ENCODE measurements at places on chromosomes 1 and 21.

- peak; percentile 16 for DNase-seq
Observed at GRCh38 chr1:150813028-150813707, 5.1 kb upstream of the CTSK start.

DNA sequence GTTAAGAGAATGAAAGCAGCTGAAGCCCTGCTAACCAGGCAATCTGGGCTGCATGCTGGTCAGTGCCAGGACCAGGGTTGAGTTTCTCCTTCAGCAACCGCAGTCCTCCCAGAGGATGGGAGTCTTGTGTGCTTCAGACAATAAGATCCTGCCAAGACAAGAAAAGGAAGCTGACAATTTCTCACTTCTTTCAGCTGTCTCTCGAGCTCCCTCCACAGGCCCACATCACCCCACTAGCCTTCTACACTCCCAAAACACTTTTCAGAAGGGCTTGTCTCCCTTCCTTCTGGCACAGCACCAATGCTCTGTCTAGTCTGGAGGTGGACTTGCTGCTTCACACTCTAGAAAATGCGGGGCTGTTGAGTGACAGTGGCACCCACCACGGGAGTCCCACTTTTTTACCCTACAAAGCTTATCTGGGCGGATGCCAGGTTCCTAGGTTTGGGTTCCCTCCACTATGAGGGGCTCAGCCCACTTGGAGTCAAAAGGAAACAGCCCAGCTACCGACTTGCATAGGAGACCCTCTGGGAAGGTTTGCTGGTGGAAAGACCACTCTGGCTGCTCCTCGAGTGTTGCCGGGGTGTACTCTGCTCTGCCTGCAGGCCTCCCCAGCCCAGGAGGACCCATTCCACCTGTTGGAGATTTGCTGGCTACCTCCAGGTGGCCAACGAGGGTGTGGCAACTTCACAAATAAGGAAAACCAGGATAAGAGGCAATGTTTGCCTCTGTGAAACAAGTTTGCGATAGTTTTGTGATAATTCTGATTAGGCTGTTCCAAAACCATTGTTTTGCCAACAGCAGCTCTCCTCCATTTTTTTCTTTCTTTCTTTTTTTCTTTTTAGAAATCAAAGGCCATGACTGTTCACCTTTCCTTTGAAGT, 68.9 kb downstream of the TENT5C start:
- DNase-seq: no peak

DNA sequence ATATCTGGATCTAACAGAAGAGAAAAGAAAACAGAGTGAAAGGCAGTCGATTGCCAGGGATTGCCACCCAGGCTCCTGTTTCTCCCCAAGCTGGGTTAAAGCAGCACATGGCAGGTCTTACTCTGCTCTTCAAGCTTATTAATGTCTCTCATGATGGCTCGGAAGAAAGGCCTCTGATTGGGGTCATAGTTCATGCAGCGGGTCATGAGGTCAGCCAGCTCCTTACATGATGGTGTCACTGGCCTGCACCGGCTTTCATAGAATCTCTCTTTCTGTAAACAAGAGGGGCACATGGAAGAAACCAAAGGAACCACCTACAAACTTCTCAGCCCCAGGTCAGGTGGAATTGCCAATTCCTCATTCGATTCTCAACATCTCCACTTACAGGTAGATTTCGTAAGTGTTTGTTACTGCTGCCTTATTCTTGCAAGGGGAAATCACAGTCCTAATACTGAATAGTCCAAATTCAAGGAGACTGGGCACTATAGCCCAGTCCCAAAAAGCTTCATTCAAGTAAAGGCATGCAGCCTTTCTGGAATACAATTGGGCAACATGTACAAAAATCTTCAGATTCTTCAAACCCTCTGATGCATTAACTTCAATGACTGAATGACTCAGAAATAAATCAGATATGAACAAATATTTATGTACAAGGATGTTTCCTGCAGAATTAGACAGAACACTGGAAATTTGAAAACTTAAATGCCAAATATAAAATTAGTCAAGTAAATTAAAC, 96.6 kb downstream of the RAVER2 start:
- DNase-seq: no peak

DNA sequence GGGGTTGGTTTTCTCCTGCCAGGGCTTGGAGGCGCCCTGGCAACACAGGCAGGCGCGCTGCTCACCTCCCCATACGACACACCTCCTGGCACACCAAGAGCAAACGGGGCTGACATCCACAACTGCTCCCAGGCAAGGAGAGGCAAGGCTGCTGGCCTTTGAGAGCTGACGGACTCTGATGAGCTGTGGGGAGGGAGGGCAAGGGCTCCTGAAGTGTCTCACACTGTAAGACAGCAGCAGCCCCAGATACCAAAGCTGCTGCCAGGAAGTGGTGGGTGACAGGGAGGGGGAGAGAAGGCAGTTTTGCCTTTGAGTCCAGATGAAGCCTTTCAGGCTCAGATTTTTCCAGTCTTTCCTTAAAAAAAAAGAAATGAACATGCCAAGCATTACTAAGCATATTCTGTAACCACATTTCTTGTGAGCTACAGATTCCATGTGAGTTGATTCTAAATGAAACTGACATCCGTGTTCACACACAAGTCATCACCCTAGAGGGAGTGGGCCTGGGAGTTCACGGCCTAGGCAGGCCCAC, 24.3 kb downstream of the PGBD5 start:
- DNase-seq: no peak

- DNase-seq: no peak
Observed at GRCh38 chr1:233025157-233025556, 74.7 kb downstream of the NTPCR start.

DNA sequence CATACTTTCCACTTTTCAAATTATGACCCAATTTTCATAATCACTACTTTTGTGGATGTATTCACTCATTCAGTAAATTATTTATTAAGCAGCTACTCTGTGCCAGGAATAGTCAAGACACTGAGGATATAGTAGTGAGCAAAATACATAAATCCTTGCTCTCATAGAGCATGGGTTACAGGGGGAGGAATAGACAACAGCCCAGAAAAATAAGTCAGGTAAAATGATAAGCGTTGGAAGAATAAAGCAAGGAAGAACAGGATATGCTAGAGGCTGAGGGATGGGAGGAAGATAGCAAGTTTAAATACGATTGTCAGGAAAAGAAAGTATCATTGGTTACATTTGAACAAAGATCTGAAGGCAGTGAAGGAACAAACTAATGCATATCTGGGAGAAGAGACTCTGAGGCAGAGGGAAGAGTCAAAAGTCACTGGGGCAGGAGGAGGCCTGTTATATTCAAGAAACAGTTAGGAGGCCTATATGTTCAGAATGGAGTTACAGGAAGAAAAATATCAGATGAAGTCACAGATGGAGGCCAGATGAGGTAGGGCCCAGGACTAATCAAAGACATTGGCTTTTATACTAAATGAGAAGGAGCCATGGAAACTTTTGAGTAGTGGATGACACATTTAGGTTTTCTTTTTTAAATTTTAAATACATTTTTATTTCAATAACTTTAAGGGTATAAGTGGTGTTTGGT, 42.9 kb downstream of the SEC22B start:
- DNase-seq: no peak

- no peak for DNase-seq
Observed at GRCh38 chr1:157099633-157100009, at the start of gene ETV3L. Gene ETV3L, minus strand, starts transcription at chr1:157099808. Its CDS starts 285 bp downstream, at chr1:157099523.

- DNase-seq: no peak
Observed at GRCh38 chr1:246934765-246935164, 3.0 kb upstream of the AHCTF1 start.

- DNase-seq: no peak
Observed at GRCh38 chr1:197622371-197622770, 152.9 kb downstream of the DENND1B start.

DNA sequence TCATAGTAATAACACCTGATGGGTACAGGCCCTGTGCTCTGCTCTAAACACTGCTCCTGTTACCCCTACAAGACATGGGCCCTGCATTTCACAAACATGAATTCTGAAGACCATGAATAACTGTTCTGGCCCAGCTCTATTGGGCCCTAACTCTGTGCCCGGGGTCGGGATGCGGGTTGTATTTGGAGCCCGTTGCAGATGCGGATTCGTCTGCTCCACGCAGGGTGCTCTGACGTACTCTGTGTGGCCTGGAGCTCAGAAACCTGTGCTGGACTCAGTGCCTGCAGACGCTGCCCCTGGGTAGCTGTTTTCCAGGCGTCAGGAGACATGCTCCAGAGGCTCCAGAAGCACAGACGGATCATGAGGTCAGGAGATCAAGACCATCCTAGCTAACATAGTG, 10.1 kb upstream of the TCP10L start:
- DNase-seq: no peak

DNA sequence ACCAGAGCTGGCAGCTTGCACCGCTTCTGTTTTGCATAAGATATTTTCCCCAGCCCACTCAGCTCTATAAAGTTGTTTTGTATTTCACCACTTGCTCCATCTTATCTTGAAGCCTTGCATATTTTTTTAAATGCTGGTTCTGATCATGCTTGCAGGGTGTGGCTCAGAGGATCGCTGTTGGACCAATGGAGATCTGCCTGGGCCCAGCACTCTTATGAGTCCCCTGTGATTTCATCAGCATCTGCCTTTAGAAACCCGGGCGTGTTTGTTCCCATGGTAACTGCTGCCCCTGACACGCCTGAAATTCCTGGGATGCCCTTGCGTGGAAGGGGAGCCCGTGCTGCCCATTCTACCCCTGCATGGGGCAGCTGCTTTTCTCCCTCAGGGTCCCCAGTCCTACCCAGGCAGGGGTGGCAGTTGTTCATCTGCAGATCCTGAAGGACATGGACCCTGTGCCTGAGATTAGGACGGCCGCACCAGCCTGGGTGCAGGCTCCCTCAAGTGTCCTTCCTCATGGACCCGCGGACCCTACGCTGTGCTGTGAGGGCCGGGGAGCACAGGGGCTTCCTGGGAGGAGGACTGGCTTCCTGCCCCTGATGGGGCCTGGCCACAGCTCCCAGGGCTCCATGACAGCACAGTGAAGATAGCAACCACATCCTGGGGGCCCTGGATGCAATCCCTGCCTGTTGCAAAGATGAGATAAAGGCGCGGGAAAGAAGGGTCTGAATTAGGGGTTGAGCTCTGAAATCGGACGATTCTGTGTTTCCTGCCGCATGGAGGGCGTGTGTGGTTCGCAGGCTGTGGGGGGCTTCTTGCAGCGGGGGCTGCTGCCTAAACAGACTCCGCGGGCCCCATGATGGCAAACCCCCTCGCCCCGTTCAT, 226.5 kb downstream of the SDCCAG8 start:
- DNase-seq: no peak

- no peak for DNase-seq
Observed at GRCh38 chr1:116465845-116466685, 93.0 kb downstream of the ATP1A1 start.

DNA sequence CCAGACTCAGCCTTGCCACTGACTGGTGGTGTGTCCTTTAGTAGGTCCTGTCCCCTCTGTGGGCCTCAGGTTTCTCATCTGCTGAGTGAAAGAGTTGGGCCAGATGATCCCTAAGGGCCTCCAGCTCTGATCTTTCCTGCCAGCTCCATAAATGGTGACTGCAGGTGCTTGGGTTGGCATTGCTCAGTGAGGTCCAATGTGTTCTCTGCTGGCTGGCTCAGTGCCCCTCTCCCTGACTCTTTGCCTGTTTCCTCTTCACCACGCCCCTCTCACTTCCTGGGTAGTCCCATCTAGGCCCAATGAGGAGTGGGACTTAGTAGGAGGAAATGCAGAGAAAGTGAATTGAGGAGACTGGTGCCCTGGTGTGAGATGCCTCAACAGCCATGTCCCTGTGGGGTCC, 36.6 kb downstream of the UBE2T start:
- no peak for DNase-seq

DNA sequence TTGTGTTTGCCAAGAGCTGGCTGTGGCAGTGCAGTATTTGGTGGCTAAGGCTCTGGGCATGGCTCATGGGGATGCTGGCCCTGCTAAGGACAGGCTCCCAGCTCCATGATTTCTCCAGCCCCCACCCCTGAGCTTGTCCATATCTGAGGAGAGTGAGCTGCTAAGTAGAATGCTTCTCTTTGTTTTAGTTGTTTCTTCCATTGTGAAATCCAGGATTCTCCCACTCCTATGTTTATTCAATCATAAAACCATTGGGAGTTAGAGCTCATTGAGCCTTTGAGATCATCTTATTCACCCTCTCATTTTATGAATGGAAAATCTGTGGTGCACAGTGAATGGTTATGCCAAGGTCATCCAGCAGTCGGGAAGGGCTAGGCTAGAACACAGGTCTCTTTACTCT, 188.8 kb downstream of the TNR start:
- no peak for DNase-seq

GRCh38 chr1:184903111-184903692, 71.1 kb downstream of the NIBAN1 start:
- DNase-seq: no peak

DNA sequence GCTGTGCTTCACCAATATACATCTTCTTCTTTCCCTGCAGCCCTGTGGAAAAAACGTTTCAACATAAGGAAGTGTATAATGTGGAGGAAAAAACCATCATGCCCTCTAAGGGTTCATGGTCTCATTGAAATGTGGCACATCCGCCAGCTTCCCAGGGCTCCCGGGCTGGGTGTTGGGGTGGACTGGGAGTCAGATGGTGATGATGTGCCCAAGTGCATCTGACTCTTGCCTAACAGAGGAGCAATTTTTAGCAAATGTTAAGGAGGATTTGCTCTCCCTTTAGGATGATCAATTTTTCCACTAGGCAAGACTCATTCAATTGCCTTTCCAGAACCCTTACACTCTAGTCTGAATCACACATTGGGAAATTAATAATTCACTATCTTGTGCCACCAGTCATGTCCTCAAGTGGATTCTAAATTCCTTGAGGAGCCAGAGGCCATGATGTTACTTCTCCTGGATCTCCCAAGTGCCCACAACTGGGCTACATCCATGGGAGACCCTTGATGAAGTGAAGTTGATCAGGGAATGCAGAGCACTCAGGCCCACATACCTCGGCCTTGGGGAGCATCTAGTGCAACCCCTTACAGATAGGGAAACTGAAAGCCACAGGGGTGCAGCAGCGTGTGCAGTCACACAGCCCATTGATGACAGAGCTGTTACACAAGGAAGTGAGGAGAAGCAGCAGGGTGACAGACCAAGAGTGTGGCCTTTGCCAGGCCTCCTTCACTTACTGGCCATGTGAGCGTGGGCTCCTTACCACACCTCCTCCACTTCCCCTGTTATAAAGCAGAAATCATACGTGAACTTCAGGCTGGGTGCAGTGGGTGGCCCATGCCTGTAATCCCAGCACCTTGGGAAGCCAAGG, 100.0 kb upstream of the SLC44A3 start:
- no peak for DNase-seq
